Cardiac muscle cell (in vitro differentiated cells and primary cell): ENCODE measurements at places on chromosomes 16 and 17.

- no peak for DNase-seq
Observed at GRCh38 chr17:16974569-16975276, 2.8 kb upstream of the TNFRSF13B start.

GRCh38 chr16:50390914-50391716 is 22.3 kb upstream of the BRD7 start:
- DNase-seq: peak; percentile 27

DNA sequence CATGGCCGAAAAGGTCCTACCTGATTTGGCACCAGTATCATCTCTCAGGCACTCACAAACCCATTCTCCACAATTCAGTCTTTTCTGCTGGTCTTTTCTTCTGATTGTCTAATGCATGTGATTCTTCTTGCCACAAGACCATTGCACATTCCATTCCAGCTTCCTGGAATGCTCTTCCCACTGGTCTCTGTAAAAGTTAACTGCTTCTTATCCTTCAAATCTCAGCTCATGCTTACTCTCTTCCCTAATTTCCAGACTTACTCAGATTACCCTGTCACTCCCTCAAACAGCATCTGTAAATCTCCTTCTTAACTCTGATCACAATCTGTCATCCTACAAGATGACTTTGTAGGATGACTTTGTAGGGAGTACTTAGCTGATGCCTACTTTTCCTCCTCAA is 320.2 kb downstream of the MAP2K6 start:
- no peak for DNase-seq

- no peak for DNase-seq
Observed at GRCh38 chr17:33492731-33493265, 199.7 kb upstream of the ASIC2 start.

GRCh38 chr17:61635913-61636432 is 45.0 kb upstream of the NACA2 start:
- DNase-seq: peak; percentile 39

DNA sequence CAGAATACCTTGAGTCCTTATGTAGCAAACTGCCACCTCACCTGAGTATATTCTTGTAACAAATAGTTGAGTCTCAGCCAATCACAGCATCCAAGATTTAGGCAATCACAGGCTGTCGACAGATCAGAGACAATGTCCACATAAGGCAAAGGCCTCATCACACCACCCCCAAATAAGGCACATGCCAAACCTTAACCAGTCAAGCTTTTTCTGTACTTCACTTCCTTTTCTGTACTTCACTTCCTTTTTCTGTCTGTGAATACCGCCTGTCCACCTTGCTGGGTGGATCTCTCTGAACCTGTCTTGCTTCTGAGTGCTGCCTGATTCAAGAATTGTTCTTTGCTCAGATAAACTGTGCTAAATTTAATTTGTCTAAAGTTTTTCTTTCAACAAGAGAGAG is 210.4 kb upstream of the N4BP1 start:
- no peak for DNase-seq

DNA sequence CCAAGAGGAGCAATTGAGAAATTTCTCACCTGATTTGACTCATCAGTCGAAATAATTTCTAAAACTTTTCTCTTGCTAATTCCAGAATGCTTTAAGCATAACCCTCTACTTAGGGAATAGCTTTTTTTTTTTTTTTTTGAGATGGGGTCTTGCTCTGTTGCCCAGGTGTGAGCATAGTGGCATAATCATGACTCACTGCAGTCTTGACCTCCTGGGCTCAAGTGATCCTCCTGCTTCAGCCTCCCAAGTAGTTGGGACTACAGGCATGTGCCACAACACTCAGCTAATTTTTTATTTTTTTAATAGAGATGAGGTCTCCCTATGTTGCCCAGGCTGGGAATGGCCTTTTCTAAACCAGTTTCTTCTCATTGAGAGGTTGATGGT is 13.7 kb upstream of the NFATC3 start:
- DNase-seq: no peak

- no peak for DNase-seq
Observed at GRCh38 chr16:20610211-20610891, 34.2 kb upstream of the ACSM2B start.

DNA sequence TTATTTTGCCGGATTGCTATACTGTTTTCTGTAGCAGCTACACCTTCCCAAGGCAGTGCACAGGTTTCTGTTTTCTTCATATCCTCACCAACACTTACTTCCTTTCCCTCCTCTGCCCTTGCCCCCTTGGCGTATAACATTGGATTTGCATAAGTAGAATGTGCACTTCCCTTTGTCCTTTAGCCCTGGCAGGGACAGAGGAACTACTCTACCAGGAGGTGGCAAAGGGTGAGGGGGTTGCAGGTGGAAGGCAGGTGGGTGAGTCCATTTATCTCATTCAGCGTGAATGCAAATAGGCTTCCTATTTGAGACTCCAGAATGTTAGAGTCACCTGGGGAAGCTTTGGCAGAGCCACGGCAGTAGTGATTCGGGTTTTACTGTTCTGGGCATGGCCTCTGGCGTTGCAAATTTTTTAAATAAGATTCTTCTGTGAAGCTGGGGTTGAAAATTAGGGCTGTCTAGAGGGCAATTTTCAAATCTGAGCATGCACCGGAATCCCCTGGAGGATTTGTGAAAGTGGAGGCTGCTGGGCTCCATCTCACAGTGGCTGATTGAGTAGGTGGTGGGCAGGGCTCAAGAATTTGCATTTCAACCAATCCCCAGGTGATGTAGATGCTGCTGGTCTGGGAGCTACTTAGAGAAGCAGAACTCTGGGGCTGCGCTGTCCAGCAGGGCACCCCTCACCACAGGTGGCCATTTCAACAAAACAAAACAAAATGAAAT is 84.7 kb downstream of the PLCG2 start:
- peak; percentile 23 for DNase-seq

GRCh38 chr16:75193730-75194444 is 13.1 kb downstream of the CTRB2 start:
- no peak for DNase-seq

DNA sequence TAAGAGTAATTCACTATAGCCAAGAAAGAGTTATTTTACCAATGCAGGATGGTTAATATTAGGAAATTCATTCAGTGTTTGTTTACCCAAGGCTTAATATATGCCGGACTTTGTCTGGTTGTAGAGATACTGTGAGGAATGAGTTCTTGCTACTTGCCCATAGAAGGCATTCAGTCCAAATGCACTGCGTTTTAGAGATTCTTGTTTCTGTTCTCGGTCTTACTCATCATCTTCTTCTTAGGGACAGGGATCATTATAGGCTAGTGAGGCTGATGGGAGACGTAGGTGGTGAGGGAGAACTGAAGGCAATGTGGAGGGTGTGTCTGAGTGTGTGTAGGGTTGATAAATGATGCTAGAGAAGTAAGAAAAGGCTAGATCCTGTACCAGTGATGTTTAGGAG is 90.7 kb downstream of the OR1D5 start:
- no peak for DNase-seq

GRCh38 chr16:46627746-46628145 is 6.6 kb upstream of the SHCBP1 start:
- DNase-seq: no peak

GRCh38 chr16:81481207-81481821 is 36.7 kb downstream of the CMIP start:
- peak; percentile 62 for DNase-seq

GRCh38 chr17:7213895-7214299 is 5.7 kb downstream of the DLG4 start:
- peak; percentile 91 for DNase-seq

DNA sequence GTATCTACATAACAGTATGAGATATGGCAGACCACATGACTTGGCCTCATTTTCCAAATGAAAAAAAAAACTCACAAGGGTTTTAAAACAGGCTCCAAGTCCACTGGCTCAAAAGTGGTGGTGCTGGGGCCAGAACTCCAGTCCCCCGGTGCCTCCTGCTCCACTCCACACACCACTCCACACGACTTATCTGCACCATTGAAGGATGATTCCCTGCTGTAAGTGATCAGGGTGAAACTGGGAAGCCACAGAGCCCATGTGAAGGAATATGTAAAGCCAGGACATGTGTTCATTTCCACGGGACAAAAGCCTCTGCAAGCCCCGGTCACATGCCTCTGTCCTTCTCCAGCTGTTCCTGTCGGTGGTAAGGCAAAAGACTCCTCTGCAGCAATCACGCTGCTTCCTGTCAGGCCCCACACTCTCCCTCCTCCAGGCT is 97.2 kb downstream of the ZNF18 start:
- DNase-seq: peak; percentile 2

- no peak for DNase-seq
Observed at GRCh38 chr16:67672306-67672705, 5.7 kb downstream of the C16orf86 start.

DNA sequence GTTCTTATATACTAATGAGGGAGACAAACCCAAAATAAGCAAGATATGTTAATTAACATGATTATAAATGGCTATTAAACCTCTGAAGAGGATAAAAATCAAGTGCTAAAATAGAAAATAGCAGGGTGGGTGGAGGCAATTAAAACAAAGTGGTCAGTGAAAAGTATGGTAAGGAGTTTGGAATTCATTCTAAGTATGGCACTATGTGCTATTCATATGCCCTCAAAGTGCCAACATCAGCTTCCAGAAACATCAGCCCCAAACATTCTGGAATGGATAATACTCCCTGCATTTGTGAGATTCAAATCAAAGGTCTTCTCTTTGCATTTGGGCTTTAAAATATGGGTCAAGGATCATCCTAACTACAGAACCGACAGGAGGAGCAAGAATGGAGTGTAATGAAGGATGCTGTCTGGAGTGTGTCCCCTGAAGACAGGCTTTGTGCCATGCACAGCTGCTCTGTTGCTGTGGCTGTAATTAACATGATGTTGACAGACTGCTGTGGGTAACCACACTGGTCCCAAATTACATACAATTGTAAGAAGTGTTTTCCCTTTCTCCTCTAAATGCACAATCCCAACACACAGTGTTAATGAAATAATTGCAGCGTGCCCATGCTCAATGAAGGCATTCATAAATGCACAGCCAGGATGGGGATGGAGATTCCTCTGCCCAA is 93.1 kb downstream of the VAT1L start:
- no peak for DNase-seq

DNA sequence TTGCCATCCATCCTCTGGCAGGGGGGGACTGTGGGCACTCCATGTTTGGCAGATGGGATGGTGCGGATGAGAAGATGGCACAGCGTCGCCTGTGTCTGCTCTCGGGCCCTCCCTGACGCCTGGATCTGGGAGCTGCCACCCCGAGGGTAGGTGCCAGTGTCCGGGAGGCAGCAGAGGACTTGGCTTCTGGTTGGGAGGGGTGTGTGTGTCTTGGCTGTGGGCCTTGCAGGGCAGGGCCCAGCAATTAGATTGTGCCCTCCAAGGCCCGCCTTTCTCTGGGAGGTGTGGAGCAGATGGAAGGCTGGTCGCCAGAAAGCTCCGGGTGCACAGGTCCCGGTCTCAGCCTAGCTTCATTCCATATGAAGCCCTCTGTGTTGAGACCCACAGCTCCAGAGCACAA is 1.4 kb downstream of the RAP1GAP2 start:
- no peak for DNase-seq

DNA sequence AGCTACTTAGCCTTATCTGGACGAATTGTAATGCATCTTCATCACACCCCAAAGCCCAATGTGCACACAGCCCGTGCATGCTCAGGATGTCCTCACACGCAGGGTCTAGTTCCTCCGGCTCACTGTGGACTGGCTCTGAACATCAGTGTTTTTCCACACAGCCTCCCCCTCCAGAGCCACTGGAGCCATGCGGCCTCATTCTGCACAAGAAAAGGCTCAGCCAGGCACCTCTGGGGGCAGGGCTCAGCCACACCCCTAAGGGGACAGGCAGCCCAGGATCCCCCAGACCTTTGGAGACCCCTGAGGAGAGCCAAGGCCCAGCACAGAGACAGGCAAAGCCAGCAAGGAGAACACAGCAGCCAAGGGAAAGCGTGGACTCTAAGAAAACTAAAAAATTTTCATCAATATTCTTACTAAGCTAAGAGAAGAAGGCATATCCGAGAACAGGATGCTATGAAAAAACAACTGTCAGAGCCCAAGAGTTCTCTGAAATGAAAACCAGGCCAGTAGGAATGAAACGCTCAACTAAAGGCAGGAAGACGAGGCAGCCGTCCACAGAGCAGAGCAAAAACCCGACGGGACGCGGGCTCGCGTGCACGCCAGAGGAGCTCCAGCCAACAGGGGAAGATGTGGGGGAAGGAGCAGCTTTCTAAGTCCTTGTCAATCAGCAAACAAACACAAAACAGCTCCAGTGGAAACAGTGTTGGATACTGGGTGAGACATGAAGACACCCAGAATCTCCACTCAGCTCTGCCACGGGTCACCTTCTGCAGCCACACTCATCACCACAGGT is 34.5 kb downstream of the MAP1LC3B start:
- DNase-seq: no peak

DNA sequence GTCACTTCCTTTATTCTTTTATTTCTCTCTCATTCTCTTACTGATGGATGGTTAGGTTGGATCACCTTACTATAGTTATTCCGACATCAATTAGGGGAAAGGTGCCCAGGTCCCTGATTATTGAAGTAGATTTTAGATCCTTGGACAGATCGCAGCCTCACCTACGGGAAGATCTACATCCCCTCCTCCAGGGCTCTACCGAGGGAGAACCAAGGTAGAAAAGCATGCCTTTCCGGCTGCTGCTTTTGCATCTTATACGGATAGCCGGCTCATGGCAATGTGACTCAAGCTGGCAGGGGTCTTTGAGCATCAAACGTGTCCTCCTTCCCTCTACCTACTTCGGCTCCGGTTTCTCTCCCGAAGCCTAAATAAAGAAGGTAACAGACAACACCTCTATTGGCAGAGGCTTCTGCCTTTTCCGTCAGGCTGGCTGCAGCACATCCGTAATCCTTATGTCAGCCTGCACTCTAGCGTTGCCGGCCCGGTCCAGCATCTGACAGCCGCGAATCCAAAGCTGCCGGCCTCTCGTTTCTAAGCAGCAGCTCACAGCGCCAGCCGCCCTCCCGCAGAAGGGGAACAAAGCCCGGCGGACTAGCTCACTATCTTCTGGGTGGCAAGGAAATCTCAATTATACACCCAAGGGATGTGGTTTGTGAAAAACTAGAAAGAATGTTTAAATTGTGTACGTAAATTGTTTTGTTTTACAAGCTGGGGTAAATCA is 46.9 kb downstream of the IRX6 start:
- peak; percentile 45 for DNase-seq

- DNase-seq: peak; percentile 94
Observed at GRCh38 chr17:7557775-7558543, 591 bp upstream of the TNFSF13 start.

GRCh38 chr17:50047488-50048126 is 8.3 kb upstream of the ITGA3 start:
- DNase-seq: no peak

DNA sequence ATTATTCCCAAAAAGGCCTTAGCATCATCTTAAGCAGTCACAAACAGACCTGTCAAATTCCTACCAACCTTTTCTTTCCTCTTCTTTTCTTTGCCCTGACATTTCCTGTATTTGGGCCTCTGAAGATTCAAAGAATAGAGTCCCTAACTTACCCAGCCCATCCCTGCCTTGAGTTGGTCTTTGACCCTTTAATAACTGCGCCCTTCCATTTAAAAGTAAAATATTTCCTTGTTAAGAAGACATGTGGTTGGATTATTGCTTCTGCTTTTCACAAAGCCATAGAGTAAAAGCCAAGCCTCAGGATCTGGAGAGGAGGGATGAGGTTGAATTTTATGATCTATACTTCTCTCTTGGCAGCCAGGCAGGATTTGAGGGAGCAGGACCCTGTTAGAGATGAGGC is 13.2 kb upstream of the CCL23 start:
- no peak for DNase-seq
